Activated naive CD4-positive, alpha-beta T cell treated with anti-CD3 and anti-CD28 coated beads for 36 hours (primary cell): ENCODE measurements at places on chromosomes 11 and 22.

- DNase-seq, result no peak
These were observed 22.4 kb downstream of the PRR5 start for GRCh38 chr22:44724416-44724815.

GRCh38 chr22:49334449-49334789 is 493.3 kb downstream of the BRD1 start:
- no peak for DNase-seq

DNA sequence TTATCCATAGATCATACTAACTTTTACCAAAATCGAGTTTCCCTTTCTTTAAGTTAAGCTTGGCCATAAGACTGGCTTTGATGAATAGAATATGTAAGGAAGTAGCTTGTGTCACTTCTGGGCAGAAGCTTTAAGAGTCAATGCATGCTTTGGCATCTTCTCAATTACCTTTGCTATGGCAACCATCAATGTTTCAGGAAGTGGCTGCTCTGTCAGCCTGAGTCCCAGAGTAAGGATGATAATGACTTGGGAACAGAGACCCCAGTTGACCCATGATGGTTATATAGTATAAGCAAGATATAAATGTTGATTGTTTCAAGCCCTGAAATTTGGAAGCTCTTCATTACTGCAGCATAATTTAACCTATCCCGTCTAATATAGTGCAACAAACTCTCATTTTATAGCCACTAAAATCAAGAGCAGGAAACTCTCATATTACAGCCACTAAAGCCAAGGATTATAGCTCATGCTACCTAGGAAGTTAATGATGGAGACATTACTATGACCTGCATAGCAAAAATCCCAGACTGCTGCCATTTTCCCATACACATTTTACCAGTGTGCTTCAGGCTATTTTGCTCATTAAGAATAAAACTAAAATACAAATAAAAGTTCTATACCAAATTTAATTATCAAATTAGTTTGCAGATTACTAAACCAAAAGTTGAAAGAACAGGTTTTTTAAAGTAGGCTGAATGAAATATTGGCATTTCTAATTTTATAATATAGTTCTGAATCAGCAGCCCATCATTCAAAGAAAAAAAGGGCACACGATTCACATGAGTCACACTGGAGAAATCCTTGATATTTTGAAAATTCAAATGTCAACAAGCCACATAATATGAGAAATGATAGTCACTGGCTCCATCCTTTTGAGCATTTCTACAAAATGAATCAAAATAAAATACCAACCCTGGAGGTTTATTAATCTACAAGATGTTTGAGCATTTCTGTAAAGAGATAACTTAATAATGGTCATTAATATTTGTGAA is 23.8 kb downstream of the FSHB start:
- no peak for DNase-seq

DNA sequence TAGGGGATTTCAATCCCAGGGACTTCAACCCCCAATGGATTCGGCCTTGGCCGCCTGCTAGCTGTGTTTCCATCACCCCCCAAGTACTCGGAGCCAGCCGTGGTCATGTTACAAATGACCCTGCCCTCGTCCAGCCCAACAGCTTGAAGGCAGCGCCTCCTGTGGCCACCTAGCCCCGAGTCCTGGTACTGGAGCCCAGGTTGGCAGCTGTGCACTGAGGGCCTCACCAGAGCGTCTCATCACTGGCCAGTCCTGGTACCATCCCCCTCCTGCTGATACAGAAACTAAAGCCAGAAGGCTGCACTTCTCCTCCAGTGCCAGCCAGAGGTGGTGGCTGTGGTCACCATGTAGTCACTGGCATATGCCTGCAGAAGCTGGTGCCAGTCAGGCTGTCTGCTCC is 44.9 kb upstream of the FADD start:
- no peak for DNase-seq

DNA sequence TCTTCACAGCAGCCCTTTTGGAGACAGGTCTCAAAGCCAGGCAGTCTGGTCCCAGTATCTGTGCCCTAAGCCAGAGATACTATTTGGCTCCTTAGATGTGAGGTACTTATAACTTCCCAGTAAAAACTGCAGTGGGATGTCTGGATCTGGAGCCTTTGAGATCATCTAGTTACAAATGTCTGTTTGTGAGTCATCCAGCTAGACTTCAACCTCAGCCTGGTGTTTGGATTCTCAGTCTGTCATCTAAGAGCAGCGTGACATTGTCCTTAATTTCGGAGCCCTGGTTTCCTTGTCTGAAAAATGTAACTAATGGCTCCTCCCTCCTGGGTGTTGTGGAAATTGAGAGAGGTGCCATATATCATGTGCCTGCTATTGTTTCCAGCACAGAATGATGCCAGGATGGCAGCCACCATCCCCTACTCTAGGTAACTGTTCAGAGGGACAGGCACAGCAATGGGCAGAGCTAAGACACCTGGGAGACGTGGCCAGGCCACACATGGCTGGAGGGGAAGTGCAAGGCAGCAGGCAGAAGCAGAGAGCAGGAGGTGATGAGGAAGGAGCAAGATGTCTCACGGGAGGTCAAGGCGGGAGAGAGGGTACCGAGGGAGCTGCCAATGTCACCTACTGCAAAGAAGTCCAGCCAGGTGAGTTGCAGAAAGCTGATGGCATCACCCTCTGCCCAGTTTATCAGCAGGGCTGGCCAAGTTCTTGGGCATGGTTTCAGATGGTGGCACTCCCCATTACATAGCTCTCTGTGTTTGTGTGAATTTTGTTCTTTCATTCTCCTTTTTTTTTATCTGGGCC is 20.6 kb upstream of the ST3GAL4 start:
- no peak for DNase-seq

DNA sequence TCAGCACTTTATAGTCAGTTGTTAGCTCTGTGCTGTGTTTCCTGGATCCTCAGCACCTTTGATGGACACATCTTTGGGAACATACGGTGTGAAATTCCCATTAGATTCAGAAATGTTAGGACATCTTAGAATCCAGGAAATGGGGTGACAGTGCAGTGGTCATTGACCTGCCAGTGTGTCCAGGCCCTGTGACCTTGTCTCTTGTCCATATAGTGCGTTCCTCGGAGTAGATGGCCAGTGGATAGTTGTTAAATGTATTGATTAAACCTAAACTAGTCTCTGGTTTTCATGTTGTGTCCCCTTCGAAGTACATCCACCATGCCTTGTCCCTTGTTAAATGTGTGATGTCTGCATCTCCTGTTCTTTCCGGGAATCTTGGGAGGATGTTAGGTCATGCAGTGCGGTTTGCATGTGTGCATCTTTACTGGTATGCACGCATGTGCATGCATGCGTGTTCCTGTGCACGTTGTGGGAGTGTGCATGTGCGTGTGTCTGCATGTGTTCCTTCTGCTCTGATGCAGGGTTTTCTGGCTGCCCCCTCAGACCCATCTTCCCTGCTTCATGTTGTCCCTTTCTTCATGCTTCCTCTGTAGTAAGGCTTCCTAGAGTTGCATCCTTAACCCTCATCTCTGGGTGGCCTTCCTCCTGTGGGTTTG is 4.0 kb downstream of the DGCR8 start:
- DNase-seq, result no peak
